ENCODE measurements at places on chromosomes 12 and 14.

GRCh38 chr12:130181211-130181610 is 18.9 kb downstream of the FZD10 start:
- DNase-seq, result no peak

GRCh38 chr12:132309596-132310086 is 19.7 kb downstream of the GALNT9 start:
- no peak for DNase-seq

GRCh38 chr12:57777367-57777766 is 5.0 kb downstream of the EEF1AKMT3 start:
- DNase-seq, result no peak

- DNase-seq, result no peak
Observed at GRCh38 chr12:21888276-21888863, 52.9 kb downstream of the ABCC9 start.

GRCh38 chr14:53295985-53296582 is 143.0 kb upstream of the DDHD1 start:
- DNase-seq, result no peak

GRCh38 chr12:103197725-103198388 is 240.4 kb downstream of the ASCL1 start:
- no peak for DNase-seq

GRCh38 chr14:28608851-28609828 is 157.4 kb upstream of the FOXG1 start:
- DNase-seq, result no peak

DNA sequence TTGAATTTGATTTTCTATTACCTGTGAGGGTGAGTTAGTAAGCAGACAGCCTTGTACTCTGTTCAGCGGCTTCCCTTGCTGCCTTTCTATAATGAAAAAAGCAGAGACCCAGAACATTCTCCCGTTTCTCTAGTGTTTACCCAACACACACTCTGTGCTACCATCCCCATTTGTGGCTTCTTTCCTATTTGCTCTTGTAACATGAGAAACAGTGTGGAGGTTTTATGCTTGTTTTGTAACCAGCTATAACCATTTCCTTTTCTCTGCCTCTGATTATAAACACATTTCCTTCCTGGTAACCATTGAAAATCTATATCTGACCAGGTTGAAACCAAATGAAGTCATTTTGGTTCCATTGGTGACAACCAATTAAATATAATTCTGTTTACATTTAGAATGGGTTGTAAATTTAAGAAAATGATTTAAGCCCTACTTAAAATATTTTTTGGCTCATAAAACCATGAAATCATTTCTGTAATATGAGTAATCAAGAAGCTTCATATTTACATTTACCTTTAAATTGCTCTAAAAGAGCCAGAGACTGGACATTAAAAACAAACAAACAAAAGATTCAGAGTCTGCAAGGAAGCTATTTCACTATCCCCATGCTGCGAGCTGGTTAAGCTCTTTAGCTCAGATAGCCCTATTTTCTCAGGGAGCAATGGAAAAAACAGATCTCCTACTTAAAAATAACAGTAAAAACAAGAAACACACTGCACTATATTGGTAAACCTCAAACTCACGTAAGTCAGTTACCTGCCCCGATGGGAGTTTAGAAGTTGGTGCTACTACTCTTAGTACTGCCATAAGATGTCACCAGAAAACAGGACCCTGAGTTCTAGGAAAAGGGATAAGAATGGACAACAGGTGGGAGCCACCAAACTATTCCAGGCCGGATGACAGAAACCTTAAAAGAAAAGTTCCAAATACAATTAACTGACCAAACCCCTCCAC is 206.5 kb upstream of the EEA1 start:
- DNase-seq, result no peak

DNA sequence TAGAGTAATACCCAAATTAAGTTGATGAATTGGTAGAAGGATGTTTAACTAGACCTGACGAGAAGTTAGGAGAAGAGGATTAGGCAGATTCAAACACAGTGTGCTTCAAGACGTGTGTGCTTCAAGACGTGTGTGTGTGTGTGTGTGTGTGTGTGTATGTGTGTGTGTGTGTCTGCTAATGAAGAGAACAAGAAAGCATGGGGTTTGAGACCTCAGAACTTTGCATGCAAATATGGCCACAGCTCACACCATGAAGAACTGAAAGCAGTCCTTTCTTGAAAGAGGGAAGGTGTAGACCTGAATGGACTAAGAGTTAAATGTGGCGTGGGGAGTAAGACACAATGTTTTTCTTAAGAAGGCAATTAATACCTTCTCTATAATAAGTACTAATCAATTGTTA is 32.5 kb upstream of the SSPN start:
- no peak for DNase-seq

DNA sequence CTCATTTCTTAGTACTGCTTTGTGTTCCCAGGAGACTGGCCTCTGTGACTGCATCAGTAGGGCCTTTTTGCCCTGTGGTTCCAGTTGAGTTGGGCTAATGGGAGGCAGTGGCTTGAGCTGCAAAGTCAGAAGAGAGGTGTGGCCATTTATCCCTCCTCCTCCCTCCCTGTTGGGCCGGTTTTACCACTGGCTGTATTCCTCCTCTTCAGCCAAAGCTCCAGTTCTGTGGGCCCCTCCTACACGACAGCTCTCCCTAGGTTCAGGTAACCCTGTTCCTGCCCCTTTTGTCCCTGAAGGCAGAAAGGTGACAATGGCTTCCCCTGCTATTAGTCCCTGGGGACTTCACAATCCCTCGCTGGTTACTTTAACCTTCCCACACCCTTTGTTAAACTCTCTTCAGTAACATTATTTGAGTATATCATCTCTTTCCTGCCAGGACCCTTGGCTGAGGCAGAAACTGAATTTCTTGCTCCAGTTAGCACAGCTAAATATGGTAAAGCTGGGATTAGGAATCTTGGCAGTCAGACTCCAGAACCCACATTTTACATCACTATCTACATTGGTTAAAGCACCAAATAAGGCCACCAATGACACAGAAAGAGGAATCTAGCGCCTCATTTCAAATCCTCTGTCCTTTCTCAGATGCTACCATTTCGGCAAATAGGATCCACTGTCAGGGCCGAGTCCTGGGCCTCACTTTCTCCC is 121.9 kb upstream of the SLC35F4 start:
- no peak for DNase-seq

DNA sequence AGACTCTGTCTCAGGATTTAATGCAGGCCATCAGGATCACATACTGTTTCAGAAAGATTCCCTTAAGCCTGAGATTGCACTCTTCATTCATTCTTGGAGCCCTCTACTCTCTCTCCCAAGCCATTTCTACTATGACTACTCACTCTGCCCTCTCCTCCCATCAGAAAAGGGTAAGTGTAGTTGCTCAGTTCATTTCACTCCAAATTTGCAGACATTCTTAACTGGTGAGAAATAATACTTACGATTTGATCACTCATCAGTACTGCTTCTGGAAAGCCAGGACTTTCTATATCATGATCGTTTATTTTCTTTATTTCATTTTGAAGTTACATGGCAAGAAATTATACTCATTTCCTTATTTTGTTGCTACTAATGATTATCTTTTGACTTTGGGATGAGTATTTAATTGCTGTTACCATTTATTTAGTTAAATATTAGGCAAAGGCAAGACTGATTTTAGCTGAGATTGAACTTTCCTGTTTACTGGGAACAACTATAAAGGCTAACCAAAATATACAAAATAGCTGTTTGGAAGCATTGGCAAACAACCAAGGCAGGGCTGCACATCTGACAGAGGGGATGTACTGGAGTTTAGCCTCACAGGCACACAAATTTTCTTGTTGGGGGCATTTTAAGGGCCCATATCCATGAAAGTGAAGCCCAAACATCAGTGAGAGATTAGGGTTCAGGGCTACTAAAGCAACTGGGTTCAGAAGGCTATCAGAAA is 4.1 kb upstream of the RERG start:
- DNase-seq, result no peak

DNA sequence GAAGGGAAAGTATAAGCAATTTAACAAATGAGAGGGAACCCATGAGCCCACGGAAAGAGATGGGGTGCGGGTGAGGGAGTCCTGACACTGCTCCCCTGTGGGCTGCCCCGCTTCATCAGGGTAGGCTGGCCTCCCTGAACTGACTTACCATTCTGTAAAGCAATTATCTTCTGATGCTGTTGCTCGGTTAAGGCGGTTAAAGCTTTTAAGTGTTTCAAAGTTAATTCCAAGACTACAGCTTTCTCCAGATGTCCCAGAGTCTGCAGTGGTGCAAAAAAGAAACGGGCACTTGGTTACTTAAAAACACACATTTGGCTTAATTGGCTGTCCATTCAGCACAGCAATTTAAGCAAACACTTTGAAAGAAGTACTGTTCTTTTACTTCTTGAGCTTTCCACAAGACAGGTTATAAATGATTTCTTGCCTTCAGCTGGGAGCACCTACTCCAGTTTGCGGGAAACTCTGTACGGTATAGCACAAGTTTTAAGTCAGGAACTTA is 1.3 kb downstream of the BHLHE41 start:
- no peak for DNase-seq

DNA sequence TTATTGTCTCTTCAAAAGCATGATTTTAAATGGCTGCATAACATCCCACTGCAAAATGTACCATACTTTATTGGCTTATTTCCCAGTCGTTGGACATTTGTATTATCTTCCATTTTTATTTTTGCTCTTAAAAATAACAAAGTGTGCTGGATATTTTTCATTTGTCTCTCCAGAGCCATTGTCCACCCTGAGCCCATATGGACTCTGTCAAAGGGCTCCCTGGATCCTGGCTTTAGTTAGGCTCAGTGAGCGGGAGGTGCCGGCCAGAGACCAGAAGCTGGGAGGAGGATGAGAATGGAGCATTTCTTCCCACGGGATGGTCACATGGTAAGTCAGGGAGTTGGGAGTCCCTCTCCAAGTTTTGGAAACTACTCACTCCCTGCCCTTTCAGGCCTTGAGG is 296.9 kb downstream of the NUAK1 start:
- DNase-seq, result no peak

DNA sequence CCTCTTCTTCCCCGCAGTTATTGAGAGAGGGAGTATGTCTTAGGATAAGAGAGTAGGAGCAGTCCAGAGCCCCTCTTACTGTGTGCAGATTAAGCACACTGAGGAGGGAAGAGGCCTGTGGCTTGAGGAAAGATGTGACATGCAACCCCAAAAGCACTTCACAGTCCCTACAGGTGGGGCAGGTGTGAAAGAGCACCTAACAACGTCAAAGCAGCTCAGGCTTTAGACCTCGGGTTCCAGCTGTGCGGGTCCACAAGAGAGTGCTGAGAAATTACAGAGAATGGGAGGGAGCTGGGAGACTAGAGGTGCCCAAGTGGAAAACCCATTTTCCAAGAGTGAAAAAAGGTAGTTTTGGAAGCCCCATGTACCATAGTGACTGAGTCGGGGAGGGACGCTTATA is 127.6 kb downstream of the SLC25A47 start:
- no peak for DNase-seq

GRCh38 chr14:80844872-80845271 is 96.7 kb downstream of the CEP128 start:
- DNase-seq, result no peak

- DNase-seq, result no peak
Observed at GRCh38 chr14:89268514-89268913, 148.5 kb downstream of the FOXN3 start.

GRCh38 chr14:59098377-59098776 is 90.1 kb upstream of the DAAM1 start:
- no peak for DNase-seq

Data from stimulated activated CD8-positive, alpha-beta memory T cell treated with anti-CD3 and anti-CD28 coated beads, Interleukin-7, amount 100 ng/mL, for 1 hour (primary cell).